Occipital lobe (tissue), 3 donors: ENCODE measurements at places on chromosomes 7 and 10.
A peak's percentile ranks its signal among the peaks of the same experiment; 100 is the strongest.

DNA sequence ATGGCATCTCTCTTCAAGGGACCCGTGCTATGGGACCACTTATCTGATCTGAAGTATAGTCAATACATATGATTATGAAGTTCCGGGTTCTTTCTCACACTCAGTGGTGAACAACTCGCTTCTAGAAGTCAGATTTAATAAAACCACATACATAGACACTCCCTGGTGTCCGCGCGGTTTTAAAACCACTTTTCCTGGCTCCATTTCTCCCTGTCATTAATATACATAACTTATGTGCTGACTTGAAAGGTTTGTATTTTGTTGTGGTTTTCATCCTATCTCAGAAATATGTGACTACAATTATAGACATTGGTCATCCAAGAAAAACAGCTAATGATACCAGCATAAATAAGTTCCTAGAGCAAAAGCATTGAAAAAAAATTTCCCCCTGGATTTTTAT is 34.0 kb downstream of the SVIL start:
- no peak for DNase-seq

- no peak for DNase-seq
Observed at GRCh38 chr10:30862486-30862885, 169.2 kb downstream of the ZNF438 start.

- DNase-seq, result no peak
Observed at GRCh38 chr7:34761206-34761605, 103.2 kb downstream of the NPSR1 start.

GRCh38 chr7:156100086-156100485 is 287.8 kb upstream of the SHH start:
- DNase-seq, result no peak

- DNase-seq, result no peak
Observed at GRCh38 chr7:24115661-24116060, 168.3 kb upstream of the NPY start.

DNA sequence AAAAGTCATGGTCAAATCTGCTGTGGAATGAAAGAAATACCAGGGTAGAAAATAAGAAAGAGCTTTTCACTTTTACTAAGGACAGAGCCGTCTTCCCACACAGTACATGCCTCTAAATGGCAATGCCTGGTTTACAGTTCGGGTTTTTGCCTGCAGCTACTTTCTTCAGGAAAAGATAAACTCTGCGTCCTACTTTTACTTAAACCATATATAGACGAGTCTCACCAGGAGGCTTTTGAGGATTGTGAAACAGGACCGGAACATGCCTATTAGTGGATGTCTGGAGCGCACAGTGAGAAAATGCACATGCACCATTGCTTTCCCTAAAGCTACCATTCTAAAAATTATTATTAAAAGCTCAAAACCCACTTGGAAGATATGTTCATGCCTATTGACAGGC is 70.5 kb downstream of the KLF6 start:
- DNase-seq, result no peak

GRCh38 chr10:115969591-115969990 is 303.4 kb downstream of the GFRA1 start:
- DNase-seq, result no peak

DNA sequence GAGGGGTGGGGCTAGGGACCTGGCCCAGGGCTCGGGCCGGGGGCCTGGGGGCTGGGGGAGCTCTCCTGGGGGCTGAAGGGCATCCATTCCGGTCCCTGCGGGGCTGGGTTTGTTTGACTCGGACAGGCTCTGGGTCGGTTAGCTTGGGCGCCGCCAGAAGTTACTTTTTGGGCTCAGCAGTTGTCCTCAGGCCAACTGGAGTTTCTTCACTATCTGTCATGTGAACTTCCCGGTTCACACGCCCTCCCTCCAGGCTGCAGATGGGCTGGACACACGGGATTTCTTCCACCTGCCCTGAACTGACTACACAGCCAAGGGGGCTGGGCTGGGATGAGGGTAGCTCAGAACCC is 3.8 kb downstream of the SLC4A2 start:
- DNase-seq, result no peak

GRCh38 chr10:73094986-73095480 is 1.6 kb downstream of the P4HA1 start:
- no peak for DNase-seq

DNA sequence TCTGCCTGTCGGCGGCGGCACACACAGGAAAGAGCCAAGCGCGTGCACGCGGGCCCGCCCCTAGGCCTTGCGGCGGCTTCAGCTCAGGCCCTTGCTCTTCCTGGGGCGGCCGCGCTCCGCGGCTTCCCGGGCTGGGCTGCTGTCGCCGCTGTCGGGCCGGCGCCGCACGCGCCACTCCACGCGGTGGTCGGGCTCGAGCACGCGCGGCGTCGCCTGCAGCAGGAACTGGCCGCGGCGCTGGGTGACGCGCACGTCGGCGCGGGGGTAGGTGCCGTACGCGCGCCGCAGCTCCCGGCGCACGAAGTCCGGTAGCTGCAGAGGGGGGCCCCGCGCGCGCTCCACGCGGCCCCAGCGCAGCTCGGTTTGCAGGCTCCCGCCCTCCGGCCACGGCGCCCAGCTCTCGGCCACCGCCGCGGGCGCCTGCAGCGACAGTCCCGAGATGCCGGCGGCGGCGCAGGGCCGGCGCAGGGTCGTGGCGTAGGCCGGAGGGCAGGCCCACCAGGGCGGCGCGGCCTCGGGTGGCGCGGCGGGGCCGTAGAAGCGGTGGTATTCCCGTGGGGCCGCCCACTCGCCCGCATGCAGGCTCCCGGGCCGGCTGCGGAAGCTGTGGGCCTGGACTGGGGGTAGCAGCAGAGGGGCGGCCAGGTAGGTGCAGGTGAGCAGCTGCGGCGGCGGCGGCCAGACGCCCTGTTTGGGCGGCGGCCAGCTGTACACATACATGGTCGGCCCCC is 804 bp downstream of the C10orf95 start:
- peak; percentile 81 for DNase-seq

DNA sequence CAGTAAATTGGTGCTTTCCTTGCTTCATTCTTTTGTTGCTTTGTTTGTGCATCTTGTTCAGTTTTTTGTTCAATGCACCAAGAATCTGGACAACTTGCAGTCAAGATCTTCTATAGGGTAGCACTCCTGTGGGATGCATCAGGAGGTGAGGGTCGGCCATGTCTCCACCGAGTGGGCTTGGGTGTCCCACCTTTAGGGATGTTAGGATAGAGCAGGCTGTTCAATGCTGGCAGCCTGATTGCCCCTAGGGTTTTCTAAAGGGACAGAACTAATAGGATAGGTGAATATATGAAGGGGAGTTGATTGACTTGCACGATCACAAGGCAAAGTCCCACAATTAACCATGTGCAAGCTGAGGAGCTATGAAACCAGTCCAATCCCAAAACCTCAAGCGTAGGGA is 109.9 kb downstream of the GLRX3 start:
- no peak for DNase-seq

GRCh38 chr10:109892931-109893330 is 30.4 kb downstream of the XPNPEP1 start:
- peak; percentile 48 for DNase-seq

DNA sequence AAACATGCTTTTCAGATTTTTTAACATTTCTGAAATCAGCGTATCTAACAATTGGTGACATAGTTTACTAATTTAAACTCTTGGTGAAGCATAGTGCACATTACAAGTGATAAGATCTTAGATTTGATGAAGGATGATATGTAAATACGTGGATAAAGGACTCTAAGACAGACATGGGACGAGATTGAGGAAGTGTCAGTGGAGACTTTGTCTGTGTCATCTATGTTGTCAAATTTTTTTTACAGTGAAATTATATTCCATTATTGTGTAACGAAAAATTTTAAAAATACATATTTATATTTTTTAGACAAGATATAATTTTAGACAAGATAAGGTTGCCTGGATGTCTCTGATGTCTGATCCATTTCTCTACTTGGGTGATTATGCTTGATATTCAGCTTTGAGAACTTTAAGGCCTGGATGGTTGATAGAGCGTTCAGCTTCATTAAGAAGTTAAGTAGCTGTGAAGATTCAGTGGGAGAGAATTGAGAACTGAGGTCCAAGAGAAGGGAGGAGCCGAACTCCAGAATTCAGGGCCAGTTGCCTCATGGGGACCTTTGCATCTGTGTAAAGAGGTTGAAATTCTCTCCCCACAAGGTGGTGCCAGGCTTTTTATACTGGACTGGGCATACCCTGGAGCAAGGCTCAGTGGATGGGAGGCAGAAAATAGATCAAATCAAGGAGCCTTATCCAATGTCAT is 62.7 kb downstream of the KAT6B start:
- DNase-seq, result no peak
